ENCODE measurements at places on chromosomes 5 and 9.

GRCh38 chr9:4618700-4619099 is 43.4 kb upstream of the PLPP6 start:
- no peak for DNase-seq

DNA sequence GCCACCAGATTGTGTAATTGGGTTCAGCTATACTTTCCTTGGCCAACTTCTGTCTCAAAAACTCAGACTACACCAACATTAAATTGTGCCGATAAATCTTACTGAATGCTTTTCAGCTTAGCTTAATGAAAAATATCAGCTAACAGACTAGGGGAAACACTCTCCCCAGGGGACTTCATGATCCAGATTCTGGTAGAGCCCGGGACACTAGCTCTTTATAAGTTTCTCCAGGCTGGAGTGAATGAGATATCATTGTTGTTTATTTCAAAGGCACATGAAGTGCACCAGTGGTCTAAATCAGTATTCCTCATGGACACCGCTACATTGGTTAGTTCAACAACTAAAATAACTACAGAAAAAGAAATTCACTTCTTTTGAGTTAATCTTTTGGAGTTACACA is 10.5 kb upstream of the LHFPL2 start:
- DNase-seq, result no peak

DNA sequence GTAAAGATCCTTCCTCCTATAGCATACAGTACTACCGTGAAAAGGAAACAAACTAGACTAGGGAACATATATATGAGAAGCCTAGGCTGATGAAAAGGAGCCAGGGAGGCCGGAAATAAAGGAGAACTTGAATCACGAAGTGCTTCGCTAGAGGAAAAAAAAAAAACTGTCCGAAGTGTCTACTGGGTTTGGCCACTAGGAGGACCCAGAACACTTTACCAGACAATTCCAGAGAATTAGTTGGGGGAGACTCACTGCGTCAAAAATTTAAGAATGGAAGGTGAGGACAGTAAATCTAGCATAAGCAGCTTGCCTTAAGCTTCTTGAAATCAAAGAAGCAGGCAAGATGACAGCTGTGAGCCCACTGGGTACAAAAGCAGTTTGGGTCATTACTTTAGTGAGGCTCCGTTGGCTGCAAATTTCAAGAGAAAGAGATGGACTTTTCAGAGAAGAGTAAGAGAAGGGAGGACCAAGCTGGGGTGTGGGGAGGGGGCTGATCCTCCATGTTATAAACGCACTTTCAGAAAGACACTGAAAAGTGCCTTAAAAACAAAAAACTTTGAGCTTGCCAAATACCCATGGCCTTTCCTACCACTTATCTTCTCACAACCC is 47.4 kb downstream of the P4HA2 start:
- DNase-seq, result peak; percentile 54

DNA sequence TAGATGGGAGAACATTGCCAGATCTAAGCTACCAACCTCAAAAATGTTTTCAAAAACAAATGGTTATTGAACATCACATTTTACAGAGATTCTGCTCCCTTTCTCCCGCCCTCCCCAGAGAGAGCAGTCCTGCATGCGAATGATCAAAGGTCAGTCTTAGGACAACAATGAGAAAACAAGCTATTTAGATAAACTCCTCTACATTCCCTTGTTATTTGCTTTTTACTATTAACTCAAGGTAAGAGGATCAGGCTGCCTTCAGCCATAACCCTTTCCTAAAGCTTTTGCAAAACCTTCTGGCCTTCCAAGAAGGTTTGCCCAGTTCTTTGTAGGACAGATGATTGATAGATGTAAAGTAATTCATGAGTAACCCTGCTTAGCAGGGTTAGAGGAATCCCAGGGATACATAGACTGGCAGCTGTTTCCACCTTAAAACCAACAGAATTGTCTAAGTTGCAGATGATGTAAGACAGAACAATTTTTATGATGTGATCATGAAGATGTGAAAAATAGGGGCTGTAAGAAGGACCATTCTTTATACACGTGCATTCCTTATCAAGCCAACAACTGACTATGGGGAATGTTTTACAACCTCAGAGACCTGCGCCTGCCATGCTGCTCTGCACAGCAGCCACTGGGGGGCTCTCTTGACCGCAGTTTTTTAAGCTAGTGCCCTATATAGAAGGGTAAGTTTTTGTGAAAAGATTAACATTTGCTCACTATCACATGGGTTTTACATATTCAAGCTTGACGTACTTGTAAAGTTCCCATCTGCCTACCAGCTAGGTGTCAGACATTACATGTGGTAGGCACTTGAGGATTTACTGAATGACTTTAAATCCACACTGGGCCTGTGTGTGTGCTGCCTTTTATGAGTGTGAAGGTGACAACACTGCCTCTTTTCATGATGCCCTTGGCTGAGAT is 2.3 kb upstream of the ZNF782 start:
- DNase-seq, result peak; percentile 74

- DNase-seq, result no peak
Measured at GRCh38 chr9:137492464-137493363, 33.6 kb upstream of the NSMF start.

GRCh38 chr5:180909782-180910181 is 10.8 kb downstream of the BTNL8 start:
- DNase-seq, result no peak

DNA sequence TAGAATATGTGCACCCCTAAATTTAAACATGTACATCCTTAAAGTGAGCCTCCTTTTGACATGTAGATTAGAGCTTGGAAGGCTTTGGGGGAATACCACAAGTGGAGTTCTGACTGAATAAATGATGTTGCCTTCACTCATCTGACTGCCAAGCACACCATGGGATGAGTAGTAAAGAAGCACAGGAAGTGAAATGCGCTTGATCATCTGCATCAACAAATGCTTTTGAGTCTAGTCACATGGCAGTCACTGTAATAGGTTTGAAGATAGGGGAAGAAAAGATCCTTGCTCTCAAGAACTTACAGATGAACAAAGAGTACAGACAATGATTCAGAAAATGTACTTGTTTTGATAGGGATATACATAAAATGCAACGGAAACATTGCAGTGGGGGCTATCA is 62.0 kb upstream of the STARD4 start:
- no peak for DNase-seq

DNA sequence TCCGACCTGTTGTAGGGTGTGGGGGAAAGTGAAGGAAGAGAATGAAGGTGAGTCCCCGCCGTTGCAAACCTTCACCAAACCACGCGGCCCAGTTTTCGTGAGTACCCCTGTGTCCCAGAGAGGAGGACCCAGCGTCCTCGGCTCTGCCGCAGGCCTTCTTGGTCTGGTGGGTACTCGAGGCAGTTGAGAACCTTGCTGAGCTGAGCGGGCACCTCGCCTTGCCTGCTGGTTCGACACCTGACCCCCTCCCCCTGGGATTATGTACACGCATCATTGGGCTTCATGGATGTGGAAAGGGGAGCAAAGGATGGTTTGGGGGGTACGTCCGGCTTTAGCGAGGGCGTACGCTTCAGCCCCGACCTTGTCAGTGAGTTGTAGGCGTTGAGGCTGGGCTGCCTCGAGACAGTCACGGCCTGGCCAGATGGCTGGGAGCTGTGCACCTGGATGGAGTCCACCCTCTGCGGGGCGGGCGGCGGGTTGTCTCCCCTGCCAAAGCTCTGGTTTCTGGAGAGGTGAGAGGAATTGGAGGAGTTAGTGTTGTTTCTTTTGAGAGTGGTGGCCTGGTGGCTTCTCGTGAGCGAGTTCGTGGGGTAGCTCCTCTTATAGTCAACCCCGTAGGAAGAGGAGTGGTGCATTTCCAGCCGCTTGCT is 128.1 kb downstream of the SEMA6A start:
- no peak for DNase-seq

GRCh38 chr5:151058891-151059489 is 21.8 kb downstream of the TNIP1 start:
- DNase-seq, result no peak

GRCh38 chr9:82038897-82039296 is 50.3 kb downstream of the SPATA31D1 start:
- no peak for DNase-seq

GRCh38 chr5:178116143-178116885 is 3.0 kb downstream of the N4BP3 start:
- no peak for DNase-seq

- no peak for DNase-seq
Measured at GRCh38 chr5:54226215-54226614, 84.2 kb downstream of the ARL15 start.

DNA sequence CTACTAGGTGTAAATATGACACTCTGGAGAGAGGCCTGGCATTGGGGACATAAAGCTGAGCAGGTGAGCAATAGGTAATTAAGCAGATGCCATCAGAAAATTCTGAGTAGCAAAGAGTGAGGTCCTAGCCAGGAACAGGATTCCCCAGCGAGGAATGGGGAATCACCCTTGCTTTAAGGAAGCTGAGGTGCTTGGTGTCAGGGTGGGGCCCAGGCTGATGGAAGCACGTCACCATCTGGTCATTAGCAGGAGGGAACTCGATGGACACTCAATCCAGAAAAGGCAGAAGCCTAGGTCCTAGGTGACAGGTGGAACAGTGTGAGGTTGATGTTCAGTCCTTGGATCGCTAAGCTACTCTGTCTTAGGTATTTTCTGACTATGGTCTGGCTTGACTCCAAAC is 562.7 kb upstream of the DAP start:
- no peak for DNase-seq

DNA sequence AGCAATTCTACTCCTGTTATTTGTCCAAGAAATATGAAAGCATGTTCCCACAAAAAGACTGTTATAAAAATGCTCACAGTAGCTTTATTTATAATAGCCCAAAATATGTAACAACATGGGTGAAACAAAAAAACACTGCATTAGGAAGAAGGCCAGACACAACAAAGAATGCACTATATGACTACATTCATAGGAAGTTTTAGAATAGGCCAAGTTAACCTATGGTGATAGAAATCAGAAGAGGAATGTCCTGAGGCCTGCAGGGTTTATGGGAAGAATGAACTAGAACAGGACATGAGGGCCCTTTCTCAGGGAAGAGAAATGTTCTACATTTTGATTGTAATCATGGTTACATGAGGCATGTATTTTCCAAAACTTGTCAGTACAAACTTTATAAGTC is 24.7 kb upstream of the TAS2R1 start:
- DNase-seq, result no peak

GRCh38 chr9:11701706-11702105 is 991.5 kb upstream of the TYRP1 start:
- DNase-seq, result no peak

DNA sequence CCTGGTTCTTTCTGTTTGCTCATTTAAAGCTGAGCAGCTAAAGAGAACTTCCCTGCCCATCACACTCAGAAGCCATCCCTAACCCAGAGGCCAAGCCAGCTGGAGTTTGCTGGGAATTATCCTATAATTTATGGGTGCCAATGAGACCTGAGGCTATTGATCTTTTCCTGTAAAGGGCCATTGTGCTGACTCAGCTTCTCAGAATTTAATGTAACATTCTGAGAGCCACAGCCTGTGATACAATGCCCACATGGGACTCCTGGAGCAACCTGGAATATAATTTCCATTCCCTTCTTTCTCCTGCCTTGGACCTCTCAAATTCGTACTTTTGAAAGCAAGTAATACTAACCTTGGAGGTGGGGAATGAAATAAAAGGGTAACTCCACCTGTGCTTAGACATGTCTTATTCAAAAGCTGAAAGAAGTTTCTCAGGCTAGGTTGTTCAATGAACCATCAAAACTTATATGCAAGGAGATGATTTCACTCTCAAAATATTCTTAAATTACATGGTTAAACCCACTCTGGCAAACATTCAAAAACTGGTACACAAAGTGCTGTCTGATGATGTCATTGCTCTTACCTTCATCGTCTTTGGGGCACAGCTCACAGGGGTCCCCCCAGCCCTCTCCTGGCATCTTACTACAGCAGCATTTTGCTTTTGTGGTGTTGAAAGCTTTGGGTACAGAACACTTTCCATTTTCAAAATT is 206.7 kb downstream of the SLC12A2 start:
- DNase-seq, result no peak

DNA sequence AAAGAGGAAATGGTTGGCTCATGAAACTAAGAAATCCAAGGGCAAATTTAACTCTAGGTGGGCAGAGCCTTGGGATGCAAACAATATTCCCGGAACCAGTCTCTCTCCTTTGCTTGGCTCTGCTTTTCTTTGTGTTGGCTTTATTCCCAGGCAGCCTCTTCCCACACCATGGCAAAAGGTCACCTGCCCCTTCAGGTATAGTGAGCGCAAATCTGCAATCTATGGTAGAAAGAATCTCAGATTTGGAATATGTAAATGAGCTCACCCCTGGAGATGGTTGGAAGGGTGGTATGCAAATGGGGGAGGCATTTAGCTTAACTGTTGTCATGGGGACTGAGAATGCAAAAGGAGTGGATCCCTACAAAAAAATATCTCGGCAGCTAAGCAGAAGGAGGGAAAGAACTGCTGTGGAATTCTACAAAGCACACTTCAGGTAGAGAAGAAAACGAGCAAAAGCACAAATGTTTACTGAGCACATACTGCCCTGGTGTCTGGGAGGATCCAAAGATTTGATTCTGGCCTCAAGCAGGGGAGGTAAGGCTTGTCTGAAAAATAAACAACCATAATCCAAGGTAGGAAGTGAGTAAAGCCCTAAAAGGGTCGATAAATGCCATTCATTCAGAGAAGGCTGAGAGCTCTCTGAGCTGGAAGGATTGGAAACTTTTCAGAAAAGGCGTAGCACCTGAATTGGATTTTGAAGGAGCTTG is 139.7 kb downstream of the TLE1 start:
- DNase-seq, result peak; percentile 7

- no peak for DNase-seq
Measured at GRCh38 chr5:53180538-53180937, 71.0 kb upstream of the MOCS2 start.

DNA sequence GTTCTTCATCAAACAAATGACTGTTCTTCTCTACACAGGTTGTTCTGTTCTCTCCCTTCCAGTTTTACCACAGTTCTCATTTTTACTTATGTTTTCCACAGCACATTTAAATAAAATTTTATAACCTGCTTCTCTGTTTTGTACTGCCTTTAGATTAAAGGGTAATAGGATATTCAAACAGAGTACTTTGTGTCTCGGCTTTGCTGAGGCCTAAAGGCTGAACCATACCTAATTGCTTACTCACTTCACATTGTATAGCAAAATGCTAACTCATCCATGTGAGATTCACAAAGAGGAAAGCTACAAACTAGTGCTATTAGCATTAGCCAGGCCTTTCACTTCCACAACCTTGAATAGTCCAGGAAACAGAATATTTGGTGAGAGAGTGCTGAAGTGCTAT is 200.3 kb downstream of the TRPM3 start:
- no peak for DNase-seq

DNA sequence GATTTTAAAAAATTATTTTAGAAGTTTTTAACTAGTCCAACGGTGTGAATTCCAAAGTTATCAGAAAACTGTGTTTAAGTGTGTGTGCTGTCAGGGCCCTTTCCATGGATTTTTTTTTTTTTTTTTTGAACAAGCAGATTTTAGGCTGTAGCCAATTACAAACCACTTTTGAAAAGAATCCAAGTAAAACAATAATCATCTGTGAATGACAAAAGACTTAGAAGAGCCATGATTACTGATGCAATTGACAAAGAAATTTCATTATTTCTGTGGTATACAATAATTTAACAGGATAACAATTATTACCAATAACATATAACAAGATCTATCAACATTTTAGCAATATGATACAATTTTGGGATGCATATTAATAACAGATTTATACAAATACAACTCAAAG is 16.2 kb upstream of the PAIP1 start:
- DNase-seq, result no peak

- no peak for DNase-seq
Measured at GRCh38 chr5:99460701-99461100, 531.9 kb upstream of the CHD1 start.

- DNase-seq, result no peak
Measured at GRCh38 chr5:163757344-163757743, 251.9 kb downstream of the MAT2B start.

GRCh38 chr5:79842991-79843390 is 148.1 kb downstream of the MTX3 start:
- DNase-seq, result no peak

- DNase-seq, result no peak
Measured at GRCh38 chr9:101674165-101674564, 64.3 kb downstream of the GRIN3A start.

All from hippocampal formation (tissue), 2 donors.